ENCODE measurements at places on chromosomes 16 and 17.
A peak's percentile ranks its signal among the peaks of the same experiment; 100 is the strongest.

- DNase-seq, result no peak
Measured at GRCh38 chr17:33356266-33356665, 63.2 kb upstream of the ASIC2 start.

DNA sequence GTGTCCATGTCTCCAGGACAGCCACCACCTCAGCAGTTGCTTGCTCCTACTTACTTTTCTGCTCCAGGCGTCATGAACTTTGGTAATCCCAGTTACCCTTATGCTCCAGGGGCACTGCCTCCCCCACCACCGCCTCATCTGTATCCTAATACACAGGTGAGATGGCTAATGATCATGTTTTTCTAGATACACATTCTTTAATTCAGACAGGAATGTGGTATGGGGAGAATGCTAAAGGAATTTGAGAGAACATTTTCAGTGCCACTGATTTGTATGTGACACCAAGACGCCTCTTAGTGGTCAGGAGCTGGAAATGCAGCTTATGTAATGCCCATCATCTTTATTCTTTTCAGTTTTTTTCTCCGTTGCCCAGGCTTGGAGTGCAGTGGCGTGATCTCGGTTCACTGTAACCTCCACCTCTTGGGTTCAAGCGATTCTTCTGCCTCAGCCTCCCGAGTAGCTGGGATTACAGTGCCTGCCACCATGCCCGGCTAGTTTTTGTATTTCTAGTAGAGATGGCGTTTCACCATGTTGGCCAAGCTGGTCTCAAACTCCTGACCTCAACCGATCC lies 8.9 kb upstream of the RAPGEFL1 start:
- DNase-seq, result peak; percentile 80

DNA sequence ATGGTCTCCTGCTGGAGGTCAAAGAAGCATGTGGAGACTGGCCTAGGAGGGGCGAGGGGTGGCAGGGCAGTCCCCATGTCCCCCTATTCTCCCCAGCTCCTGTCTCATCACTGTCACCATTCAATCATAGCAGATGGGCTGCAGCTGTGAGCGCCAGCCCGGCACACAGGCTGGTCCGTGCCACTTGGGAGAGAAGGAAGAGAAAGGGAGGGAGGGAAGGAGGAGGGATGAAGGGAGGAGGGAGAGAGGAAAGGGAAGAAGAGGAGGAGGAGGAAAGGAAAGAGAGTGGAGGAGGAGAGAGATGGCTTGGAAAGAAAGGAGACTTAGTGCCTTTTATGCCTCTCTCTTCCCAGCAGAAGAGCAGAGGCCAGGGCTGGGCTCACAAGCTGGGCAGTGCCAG lies 12.4 kb downstream of the NEUROD2 start:
- no peak for DNase-seq

- peak; percentile 76 for DNase-seq
Measured at GRCh38 chr17:81101614-81102306, 63.5 kb upstream of the PVALEF start.

DNA sequence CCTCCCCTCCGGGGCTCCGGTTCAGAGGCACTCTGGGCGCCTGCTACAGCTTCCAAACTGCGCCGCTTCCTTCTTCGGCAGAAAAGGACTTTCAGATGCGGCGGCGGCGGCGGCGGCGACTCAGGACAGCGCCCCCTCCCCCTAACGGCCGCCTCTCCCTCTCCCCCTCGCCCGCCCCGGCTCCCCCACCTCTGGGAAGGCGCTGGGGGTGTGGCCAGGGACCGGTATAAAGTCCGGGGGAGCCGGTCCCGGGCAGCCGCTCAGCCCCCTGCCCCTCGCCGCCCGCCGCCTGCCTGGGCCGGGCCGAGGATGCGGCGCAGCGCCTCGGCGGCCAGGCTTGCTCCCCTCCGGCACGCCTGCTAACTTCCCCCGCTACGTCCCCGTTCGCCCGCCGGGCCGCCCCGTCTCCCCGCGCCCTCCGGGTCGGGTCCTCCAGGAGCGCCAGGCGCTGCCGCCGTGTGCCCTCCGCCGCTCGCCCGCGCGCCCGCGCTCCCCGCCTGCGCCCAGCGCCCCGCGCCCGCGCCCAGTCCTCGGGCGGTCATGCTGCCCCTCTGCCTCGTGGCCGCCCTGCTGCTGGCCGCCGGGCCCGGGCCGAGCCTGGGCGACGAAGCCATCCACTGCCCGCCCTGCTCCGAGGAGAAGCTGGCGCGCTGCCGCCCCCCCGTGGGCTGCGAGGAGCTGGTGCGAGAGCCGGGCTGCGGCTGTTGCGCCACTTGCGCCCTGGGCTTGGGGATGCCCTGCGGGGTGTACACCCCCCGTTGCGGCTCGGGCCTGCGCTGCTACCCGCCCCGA lies at the start of gene IGFBP4:
Gene IGFBP4 (plus strand): TSS at position 255 of the 792 bp plus-strand sequence. CDS start 286 bp downstream, at position 541.
- DNase-seq, result peak; percentile 82

GRCh38 chr16:89921702-89922476 lies 1.3 kb upstream of the TUBB3 start:
- peak; percentile 98 for DNase-seq

GRCh38 chr16:85750827-85751697 lies at the start of gene C16orf74:
Gene C16orf74, minus strand, starts transcription at chr16:85751096. Its CDS starts 15,879 bp downstream, at chr16:85735217.
- DNase-seq, result peak; percentile 68

DNA sequence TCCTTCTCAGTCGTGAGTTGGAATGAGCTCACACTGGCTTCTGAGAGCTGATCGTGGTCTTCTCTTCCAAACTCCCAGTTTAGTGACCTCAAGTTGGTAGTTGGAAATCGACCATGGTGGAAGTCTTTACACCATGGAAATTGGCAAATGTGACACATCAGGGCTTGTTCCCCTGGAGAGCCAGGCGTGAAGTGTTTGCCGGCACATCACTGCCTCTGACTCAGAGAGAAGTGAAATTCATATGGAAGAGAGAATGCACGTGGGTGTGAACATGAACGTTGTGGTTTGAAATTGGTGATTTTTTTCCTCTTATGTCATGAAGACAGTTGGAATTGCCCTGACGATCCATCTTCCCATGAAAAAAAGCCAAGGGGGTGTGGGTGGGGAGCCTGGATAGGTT lies 47.4 kb downstream of the AXIN2 start:
- peak; percentile 77 for DNase-seq

DNA sequence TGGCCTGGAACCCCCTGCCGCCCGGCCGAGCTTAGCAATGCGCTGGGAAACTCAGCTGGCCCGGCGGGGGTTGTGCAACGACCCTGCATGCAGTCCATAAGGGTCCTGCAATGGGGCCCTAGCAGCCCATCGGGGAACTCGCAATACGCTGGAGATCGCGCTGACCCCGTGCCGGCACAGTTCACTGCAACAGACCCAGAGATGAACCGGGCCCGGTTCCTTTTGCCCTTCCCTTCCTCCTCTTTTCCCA lies 375 bp downstream of the SLC25A11 start:
- no peak for DNase-seq

- no peak for DNase-seq
Measured at GRCh38 chr17:67244431-67245072, 444 bp downstream of the HELZ start.

- no peak for DNase-seq
Measured at GRCh38 chr17:83064021-83064731, 15.2 kb upstream of the METRNL start.

- no peak for DNase-seq
Measured at GRCh38 chr16:79062821-79063220, 537.7 kb downstream of the MAF start.

DNA sequence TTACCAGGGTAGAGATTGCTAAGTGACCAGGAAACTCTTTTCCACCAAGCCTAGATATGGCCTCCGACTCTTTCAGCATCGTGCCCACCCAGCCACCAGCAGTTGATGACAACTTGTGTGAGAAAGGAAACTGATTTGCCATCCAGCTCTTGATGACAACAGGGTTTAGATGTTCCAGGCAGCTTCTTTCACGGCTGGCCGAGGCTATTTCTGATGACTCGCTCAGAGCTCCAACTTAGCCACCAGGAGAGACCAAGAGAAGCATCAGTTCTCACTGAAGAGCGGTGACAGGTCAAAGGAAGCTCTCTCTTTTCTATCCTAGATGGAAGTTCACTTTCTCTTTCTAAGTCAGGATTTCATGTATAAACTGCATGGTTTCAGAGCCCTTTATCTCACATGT lies 61.2 kb downstream of the MPHOSPH6 start:
- peak; percentile 3 for DNase-seq

- peak; percentile 40 for DNase-seq
Measured at GRCh38 chr17:80146121-80147034, 550 bp downstream of the EIF4A3 start.

GRCh38 chr17:75512926-75513640 lies 2.3 kb downstream of the CASKIN2 start:
- DNase-seq, result peak; percentile 30
